Sigmoid colon (tissue), 7 donors: ENCODE measurements at places on chromosomes 2 and 18.

- DNase-seq = no peak
Measured at GRCh38 chr2:133863106-133863800, 295.0 kb upstream of the NCKAP5 start.

DNA sequence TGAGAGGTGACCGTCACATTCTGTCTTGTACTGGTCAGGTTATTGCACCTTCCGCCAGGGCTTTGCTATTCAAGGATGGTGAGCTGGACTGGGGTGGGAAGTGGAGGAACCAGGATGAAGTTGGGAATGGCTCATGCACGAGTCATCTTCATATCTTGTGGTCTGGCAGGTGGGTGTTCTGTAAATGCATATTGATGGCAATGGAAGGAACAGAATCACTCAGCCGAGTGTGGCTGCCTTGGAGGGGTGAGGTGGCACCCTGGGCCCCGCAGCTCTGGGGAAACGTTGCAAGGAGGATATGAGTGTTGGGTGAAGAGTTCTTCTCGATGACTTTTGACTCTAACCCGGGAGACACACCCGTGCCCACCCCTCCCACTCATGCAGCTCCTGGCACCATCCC is 1.2 kb downstream of the NEU2 start:
- DNase-seq = no peak

DNA sequence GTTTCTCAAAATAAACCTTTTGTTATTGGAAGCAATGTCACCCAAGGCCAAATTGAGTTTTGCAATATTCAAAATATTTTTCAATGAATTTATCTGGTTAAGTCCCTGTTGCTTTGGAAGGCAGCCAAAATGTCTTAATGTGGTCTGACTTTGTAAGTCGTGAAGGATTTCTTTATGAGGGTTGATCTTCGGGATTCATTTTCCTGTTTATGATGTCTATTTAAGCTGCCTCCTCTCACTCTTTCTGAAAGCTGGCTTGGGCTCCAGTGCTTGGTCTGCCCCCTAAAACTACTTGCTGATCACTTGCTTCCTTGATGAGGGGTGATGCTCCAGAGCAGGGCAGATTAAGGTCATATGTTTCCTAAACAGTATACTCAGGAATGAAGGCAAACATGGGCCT is 141.1 kb downstream of the ANTXR1 start:
- no peak for DNase-seq

- DNase-seq = no peak
Measured at GRCh38 chr2:161418715-161419637, 2.9 kb downstream of the TBR1 start.

DNA sequence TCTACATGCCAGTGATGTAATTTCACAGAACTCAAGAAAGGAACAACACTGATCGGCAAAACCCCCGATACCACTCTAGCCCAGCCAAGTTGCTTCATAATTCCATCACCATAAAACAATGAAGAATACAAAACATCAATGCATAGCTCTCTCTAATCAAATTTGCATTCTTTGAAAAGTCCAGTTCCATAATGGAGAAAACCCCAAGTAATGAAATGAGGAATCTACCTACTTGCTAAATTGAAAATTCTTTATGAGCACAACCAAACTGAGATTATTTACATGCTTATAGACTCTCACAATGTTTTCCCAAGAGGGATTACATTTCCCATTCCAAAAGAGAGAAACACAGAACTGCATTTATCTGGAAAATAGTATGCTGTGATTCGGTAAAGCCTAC is 186.5 kb downstream of the NR4A2 start:
- no peak for DNase-seq

DNA sequence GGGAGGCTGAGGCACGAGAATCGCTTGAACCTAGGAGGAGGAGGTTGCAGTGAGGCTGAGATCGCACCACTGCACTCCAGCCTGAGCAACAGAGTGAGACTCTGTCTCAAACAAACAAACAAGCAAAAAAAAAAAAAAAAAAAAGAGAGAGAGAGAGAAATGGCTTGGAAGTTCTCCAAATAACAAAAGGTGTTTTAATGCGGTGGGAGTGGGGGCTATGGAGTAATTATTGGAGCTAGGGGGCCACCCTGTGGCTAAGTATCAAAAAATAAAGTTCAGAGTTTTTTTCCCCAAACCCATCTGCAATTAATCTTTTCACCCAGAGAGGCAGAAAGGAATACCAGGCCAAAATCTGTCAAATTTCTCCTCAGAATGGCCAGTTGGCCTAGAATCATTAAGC is 23.0 kb upstream of the CEP68 start:
- no peak for DNase-seq

GRCh38 chr2:201847481-201847880 is 41.1 kb downstream of the CDK15 start:
- no peak for DNase-seq

DNA sequence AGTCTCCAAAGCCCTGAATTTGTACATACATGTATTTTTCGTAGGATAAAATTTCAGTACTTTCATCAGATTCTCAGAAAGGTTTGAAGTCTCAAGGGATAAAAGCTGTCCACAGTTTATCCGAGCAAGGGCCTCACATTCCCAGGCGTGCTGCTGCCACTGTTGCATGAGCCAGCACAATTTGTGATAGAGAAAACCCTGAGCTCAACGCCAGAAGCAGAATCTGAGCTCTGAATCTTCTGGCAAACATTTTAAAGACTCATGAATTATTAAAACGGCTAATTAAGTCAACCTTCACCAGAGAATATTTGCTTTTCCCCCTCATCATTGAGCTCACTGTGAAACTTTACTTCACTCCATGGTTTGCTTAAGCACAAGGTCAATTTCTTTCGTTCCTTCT is 38.5 kb upstream of the STPG4 start:
- DNase-seq = no peak

DNA sequence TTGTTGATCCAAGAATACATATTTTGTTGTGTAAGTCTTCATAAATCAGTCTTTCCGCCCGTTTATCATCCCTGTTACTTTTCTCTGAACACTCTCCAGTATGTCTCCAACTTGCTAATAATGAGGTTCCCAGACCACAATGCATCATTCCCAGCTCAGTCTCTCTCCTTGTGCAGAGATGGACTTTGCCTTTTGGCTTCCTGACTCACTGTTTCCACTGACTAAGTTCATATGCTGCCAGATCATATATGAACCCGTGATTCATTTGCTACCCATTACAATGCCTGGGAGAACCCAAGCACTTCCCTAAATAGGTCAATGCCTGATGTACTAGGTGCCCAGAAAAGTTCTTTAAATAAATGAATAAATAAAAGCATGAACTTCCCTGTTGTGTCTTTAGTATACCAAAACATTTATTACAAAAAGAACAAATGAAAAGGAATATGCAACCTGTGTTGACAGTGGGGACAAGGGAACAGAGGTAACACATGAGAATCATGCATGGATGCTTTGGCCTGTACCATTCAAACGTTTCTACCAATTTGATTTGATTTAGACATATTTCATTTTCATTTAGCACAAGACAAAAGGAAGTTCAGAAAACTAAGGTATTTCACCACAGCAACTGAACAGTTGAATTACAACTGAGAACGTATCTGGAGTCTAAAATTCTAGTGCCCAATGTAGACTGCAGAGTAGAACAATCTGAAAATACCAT is 215.4 kb upstream of the HNRNPA3 start:
- DNase-seq = no peak

- no peak for DNase-seq
Measured at GRCh38 chr2:17557596-17557995, 17.1 kb downstream of the VSNL1 start.

GRCh38 chr2:212640428-212640827 is 101.8 kb upstream of the ERBB4 start:
- DNase-seq = no peak

DNA sequence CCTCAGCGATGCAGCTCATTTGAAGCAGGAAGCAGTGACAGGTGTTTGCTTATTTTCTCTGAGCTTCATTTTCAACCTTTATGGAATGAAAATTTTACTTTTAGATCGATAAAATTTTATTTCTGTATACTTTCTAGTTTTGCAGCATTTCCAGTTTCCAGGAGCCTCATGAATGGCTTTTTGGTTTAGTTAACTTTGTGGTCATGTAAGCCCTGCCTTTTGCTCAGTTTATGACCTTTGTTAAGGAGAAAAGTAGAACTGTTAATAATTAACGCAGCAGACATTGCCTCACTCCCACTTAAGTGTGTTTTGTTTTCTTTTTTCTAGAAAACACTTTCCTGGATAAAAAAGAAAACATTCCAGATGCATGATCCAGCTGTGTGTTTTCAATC is 4.4 kb upstream of the FARP2 start:
- DNase-seq = no peak

GRCh38 chr2:191565120-191565519 is 112.8 kb upstream of the NABP1 start:
- no peak for DNase-seq

- DNase-seq = no peak
Measured at GRCh38 chr2:4895371-4895770, 796.8 kb upstream of the SOX11 start.

GRCh38 chr18:72922895-72923294 is 55.1 kb upstream of the NETO1 start:
- no peak for DNase-seq

DNA sequence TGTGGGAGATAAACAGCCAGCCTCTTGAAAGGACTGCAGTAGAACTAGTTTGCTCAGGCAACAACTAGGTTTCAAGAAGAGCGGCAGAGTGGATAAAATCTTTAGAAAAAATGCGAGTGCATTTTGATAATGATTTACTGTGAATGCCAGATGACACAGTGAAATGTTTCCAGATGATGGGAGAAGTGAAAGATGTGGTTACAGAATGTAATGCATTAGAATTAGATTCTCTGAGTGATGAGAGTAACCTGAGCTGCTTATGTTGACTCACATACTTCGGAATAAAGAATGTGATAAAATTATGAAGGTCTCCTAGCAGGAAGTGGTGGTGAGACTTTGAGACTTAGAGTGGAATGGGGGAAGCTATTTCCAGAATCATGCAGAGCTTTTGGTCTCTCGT is 184.3 kb downstream of the GULP1 start:
- DNase-seq = no peak

DNA sequence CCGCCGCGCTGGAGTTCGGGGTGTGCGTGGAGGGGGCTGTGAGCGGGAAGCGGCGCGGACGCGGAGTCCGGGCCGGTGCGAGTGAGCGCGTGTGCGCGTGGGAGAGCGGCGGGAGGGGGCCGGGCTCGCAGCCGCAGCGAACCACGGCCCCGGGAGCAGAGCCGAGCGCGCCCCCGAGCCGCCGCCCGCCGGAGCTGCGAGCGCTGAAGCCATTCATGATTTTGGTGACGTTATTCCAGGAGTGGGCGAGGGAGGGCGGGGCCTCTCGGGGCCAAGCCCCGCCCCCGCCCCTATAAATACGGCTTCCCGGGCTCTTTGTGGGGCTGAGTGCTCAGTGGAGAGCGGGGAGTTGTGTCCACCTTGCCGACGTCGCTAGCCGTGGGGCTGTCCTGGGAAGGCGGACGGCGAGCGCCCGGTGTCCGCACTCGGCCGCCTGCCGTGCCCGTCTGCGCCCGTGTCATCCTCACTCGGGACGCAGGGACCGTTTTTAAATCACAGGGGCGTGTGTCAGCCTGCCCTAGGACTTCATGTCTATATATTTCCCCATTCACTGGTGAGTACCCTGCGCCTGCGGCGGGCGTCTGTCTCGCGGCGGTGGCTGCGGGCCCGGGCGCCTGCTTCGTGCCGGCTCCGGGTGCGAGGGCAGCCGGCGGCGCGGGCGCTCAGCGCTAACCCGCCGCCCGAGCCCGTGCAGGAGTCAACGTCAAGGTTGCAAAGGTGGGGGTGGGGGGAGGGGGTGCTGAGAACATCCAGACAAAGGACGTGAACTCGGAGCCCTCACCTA is at the start of gene LBH:
Gene LBH (plus strand): TSS at position 323 of the 784 bp plus-strand sequence. CDS start 205 bp downstream, at position 528.
- peak; percentile 93 for DNase-seq

DNA sequence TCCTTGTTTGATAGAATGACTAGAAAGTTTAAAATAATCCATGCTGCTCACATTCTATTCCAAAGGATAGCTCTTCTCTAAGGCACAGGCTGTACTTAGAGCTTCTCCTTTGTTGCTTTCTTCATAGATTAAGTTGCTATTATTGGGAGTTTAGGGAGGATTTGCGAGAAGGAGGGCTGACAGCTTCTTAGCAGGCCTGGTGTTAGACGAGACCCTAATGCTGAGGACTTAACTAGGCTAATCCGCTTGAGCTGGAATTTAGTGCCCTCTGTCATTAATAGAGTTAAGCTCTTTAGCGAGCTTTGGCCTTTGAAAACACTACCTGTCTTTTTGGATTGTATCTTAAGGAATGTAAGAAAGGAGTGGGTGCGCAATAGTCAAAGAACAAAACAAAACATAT is 81.3 kb downstream of the MOGAT1 start:
- no peak for DNase-seq

DNA sequence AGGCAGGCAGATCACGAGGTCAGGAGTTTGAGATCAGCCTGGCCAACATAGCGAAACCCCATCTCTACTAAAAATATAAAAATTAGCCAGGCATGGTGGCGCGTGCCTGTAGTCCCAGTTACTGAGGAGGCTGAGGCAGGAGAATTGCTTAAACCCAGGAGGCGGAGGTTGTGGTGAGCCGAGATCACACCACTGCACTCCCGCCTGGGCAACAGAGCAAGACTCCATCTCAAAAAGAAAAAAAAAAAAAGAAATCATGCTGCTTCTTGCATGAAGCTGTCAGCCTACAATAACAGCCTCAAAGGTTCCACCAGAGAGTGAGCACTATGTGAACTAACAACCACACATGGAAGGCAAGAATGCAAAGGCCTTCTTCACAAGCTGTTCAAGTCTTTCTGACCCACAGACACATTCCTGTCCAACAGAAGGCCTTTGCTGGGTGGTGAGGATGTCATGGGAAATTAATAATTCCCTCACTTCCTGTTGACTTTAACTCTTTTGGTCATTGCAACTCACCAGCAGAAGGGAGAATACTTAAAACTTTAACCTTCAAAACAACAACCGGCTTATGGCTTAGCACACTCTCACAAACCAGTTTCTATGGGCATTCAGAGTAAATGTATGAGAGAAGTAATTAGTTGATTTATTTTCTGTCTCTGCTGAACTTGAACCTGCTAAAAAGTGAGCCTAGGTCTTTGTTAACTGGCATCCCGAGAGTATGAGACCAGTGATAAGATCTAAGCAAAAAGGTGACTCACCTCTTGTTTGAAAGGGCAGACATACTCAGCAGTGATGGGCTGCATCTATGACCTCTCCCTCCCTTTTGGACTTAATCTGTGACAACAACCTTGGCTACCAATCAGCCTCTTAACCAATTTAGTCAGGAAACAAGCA is 11.8 kb downstream of the PLEKHM3 start:
- DNase-seq = no peak

DNA sequence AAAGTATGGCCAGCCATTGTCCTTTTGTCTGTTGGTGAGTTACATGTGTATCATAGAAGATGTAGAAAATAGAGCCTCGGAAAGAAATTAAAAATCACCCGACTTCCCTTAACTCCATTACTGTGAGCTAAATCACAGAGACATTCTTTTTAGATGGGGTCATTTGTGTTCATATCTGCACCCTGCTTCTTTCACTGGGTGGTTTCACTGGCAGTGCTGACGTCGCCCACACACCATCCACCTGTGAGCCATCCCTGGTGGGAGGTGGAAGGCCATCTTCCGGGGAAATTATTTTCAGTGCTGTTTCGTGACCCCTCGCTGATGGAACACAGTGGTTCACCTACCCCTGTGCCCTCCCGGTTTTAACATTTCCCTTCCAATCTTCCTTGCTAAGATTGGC is 21.2 kb downstream of the SH3BP4 start:
- DNase-seq = no peak
